ENCODE measurements at places on chromosomes 13 and 19. TPM values are rescaled to one million over a fixed set of nuclear protein-coding genes. Genes with fewer than 3 reads are reported as not detected.

Gene TLE6
- 1.0 TPM for total RNA-seq

Gene SIGLEC14
- total RNA-seq = not detected

Gene FCAR
- not detected for total RNA-seq

Gene DACT3
- total RNA-seq = 0.34 TPM

Gene ZNF880
- total RNA-seq = 10.7 TPM

Gene KIR3DL2
- total RNA-seq = 0.73 TPM

Gene NALCN
- total RNA-seq = not detected

Gene FGF22
- not detected for total RNA-seq

Gene KIR3DL1
- not detected for total RNA-seq

Gene GZMM
- 48.2 TPM for total RNA-seq

Gene SCAF1
- total RNA-seq = 65.4 TPM

Gene ONECUT3
- not detected for total RNA-seq

Gene IGFL2
- total RNA-seq = 0.30 TPM

Gene ARRDC5
- 1.1 TPM for total RNA-seq

Gene LRRC25
- not detected for total RNA-seq

Gene KLK2
- 0.27 TPM for total RNA-seq

Gene MKNK2
- total RNA-seq = 190 TPM

Gene ZNF223
- total RNA-seq = 0.27 TPM

Gene CEACAM3
- total RNA-seq = not detected

Gene MYBPC2
- 0.07 TPM for total RNA-seq

Gene SWSAP1
- total RNA-seq = 2.6 TPM

Gene TMEM150B
- 0.39 TPM for total RNA-seq

Gene RPL13A
- 2,471 TPM for total RNA-seq

Gene NCCRP1
- not detected for total RNA-seq

Gene KLK13
- total RNA-seq = not detected

Gene AMER2
- total RNA-seq = not detected

Gene KPTN
- total RNA-seq = 11.8 TPM

Measured in T-helper 2 cell treated with Interferon-gamma antibody and Interleukin-4, amounts not matched to agents 100 ng/mL and 5 ng/mL, for 36 hours (primary cell).